ENCODE measurements at places on chromosomes 11 and 22.

DNA sequence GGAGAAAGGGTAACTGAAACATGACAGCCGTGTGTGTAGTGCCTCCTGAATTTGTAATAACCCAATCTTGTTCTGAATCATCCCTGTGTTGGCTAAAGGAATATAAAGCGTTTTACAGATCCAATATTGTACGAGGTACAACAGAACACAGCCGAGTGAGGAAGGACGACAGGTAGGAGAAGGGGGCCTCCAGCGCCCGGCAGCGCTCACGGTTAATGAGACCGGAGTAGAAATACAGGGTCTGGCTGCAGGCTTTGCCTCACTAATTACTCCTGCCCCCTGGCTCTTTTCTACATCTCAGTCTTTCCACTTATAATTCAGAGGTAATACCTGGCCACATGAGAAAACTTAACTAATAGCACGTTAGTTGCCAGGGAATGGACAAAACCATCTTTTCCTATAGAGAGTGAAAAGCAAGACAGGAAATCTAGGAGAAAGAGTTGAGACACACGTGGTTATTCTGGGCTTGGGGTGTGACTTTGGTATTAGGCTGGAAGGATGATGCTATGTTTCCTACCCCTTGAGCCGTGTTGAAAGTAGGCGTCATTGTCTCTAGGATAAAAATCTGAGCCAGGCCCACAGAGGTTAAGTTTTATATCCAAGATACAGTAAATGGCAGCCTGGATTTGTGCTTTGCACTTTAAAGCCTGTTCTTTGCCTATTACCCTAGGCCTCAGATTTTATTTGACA is 54.1 kb downstream of the GRIK4 start:
- DNase-seq: no peak

DNA sequence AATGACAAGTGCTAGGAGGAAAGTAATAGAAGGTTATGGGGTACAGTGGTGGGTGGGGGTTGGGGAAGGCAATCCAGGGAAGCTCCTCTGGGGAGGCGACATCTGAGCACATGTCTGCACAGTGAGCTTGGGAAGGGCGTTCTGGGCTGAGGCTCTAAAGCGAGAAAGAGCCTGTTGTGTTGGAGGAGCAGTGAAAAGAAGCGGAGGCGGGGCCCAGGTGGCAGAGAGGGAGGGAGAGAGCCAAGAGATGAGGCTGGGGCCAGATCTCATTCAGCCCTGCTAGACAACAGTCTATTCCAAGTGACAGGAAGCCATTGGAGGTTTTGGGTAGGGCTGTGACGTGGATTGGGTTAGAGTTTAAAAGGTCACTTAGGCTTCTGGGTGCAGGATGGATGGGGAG is 55.3 kb upstream of the PARVG start:
- no peak for DNase-seq

DNA sequence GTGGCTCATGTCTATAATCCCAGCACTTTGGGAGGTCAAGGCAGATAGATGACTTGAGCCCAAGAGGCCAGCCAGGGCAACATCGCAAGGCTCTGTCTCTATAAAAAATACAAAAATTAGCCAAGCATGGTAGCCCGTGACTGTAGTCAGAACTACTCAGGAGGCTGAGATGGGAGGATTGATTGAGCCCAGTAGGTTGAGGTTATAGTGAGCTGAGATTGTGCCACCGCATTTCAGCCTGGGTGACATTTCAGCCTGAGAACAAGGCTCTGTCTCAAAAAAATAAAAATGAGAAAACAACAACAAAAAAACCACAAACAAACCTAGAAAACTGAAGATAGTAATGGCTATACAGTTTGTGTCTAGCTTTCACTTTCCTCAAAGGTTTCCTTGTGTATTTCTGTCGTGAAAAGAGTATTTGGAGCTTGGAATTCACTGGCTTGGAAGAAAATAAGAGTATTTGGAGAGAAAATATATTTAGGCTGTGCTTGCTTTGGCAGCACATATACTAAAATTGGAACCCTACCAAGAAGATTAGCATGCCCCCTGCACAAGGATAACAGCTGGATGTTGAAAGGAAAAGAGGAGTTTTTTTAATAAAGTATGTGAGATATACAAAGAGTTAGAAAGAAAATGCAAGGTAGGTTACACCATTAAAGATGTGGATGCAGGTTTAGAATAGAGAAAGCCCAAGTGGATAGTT is 3.9 kb upstream of the BIRC3 start:
- DNase-seq: no peak

- no peak for DNase-seq
Observed at GRCh38 chr22:27711756-27712155, 89.8 kb downstream of the MN1 start.

GRCh38 chr11:126355324-126355925 is at the start of gene ST3GAL4:
ST3GAL4 (plus strand) TSS chr11:126355686; CDS start chr11:126406156, 50,470 bp downstream.
- peak; percentile 34 for DNase-seq

- no peak for DNase-seq
Observed at GRCh38 chr11:16612566-16613261, 125.7 kb upstream of the C11orf58 start.

GRCh38 chr22:48748860-48749554 is 1078.7 kb downstream of the BRD1 start:
- DNase-seq: no peak

GRCh38 chr11:65833297-65834030 is at the start of gene SNX32:
SNX32 (plus strand) TSS chr11:65833963; CDS start chr11:65834066, 103 bp downstream.
- peak; percentile 92 for DNase-seq

DNA sequence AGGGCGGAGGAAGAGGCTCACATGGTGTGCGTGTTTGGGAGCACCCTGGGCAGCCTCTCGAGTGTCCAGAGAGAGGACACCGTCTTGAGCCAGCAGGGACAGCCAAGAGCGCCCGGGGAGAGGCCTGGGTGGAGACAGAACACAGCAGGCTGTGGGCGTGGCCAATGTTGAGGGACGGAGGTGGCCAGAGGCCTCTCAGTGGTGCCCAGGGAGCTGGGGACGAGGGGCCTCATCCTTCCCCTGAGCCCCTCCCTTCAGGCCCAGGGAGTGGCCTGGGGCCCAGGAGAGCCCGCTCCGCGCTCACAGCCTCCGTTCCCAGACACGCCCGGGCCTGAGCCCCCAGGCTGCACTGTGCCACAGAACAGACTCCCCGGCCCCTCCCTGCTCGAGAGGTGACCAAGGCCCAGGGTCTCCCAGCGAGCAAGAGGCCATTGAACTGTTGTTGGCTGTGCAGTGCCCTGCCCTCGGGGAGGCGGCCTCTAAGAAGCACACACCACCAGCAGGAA is 48.4 kb downstream of the CDKN1C start:
- no peak for DNase-seq
